ENCODE measurements at places on chromosomes 11 and 22.

DNA sequence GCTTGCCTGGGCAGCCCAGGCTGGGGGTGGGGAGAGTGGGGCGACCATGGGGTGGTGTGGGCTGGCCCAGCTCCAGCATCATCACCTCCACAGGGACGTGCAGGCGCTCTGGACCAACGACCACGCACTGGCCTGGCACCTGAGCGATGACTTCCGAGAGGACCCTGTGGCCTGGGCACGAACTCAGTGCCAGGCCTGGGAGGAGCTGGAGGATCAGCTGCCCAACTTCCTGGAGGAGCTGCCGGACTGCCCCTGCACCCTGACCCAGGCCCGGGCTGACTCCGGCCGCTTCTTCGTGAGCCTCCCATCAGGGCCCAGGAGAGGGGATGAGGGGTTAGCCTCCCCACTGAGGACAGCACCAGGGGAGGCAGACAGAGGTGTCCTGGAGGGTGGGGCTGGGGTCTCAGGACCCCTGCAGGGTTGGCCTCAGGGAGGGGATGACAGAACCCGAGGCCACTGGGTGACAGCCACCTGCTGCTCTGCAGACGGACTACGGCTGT lies 3.8 kb downstream of the SUSD2 start:
- DNase-seq: no peak

GRCh38 chr11:87879118-87879517 lies 296.1 kb downstream of the RAB38 start:
- DNase-seq: no peak

- DNase-seq: peak; percentile 20
Measured at GRCh38 chr11:84645988-84646694, 981.0 kb downstream of the DLG2 start.

GRCh38 chr22:33952776-33953175 lies 32.5 kb upstream of the LARGE1 start:
- no peak for DNase-seq

GRCh38 chr11:10379022-10379421 lies 74.1 kb downstream of the ADM start:
- DNase-seq: no peak

DNA sequence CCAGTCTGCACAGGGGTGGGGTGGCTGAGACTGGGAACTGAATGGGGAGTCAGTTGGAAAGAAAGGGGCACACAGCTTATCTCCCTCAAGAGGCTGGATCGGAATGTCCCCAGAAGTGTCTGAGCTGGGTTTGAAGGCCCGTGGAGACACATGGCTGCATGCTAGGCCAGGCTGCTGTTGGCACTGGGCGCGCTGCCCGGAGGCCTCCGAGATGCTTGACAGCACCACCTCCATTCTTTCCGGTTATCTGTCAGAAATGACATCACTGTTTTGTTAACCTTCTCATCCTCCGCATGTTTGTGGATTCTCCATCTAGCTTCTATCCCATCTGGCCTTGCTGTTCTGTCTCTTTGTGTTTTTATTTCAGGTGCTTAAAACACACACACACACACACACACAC lies 85.5 kb downstream of the APIP start:
- DNase-seq: no peak

- DNase-seq: no peak
Measured at GRCh38 chr11:81092522-81092921, 1641.1 kb downstream of the FAM181B start.

GRCh38 chr11:70616938-70617654 lies 218.8 kb downstream of the CTTN start:
- DNase-seq: no peak

DNA sequence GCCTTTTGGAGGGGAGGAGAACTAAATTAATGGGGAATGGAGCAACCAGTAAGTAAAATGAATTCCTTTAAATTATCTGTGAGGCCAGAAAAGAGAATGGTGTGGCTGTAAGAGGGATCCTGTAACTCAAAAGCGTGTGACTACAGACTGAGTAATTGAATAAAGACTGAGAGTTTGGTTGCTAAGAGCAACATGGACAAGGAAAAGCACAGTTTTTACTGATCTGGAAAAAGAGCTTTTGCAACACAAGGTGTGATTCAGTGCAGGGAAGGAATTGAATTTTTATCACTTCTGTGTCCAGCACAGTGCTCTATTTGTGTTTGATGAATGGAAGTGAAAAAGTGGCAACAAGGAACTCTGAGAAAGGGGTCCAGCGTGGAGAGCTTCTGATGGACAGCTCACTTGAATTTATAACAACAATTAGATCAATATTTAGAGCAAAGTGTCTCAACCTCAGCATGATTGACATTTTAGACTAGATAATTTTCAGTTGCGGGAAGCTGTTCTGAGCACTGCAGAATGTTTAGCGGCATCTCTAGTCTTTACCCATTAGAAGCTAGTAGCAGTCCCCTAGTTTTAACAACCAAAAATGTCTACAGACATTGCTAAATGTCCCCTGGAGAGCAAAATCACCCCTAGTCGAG lies 202.8 kb upstream of the BDNF start:
- DNase-seq: no peak

DNA sequence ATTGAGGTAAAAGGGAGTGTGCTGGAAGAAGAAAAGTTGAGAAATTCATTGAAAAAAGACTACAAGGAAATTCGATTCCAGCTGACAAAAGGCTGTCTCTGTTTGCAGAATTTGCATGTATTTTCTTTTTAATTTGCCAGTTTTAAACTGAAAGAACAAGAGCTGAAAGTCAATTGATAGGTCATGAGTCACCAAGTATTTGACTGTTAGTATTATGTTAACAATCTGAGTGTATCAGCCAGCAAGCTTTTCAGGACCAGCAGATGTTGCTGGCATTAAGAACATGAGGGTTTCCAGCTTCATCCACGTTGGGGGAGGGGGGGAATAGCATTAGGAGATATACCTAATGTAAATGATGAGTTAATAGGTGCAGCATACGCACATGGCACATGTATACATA lies 726.7 kb downstream of the METTL15 start:
- no peak for DNase-seq

DNA sequence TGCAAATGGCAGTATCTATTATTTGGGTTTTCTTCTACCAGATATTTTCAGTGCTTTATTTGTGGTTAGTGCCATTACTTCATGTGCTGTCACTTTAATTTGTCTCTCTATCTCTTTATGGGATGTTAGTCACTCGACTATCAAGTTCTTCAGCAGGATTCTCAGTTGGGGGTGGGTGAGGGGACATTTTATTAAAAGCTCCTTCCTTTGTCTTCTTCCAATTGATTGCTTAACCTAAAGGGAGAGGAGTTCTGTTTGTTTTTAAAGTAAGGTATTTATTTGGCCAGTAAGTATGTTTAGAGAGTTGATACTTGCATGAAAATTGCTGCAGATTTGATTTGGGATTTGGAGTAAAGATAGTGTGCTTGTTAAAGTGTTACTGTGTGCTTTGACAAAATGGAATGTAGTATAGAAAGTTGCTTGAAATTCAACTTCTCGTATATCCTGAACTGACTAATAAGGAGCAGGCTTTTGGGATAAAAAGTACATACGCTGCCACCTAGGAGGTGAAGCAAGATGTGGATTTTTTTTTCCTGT lies 10.3 kb downstream of the YAP1 start:
- no peak for DNase-seq
